Activated T-cell treated with anti-CD3 and anti-CD28 coated beads, Interleukin-2, amount 50 U/mL, for 1 hour (primary cell): ENCODE measurements at places on chromosomes 12 and 14.
A peak's percentile ranks its signal among the peaks of the same experiment; 100 is the strongest.

- peak; percentile 66 for DNase-seq
Observed at GRCh38 chr12:55927588-55928502, at the start of gene PYM1. Gene PYM1 (minus strand): TSS chr12:55927894. CDS start chr12:55927761, 133 bp downstream.

DNA sequence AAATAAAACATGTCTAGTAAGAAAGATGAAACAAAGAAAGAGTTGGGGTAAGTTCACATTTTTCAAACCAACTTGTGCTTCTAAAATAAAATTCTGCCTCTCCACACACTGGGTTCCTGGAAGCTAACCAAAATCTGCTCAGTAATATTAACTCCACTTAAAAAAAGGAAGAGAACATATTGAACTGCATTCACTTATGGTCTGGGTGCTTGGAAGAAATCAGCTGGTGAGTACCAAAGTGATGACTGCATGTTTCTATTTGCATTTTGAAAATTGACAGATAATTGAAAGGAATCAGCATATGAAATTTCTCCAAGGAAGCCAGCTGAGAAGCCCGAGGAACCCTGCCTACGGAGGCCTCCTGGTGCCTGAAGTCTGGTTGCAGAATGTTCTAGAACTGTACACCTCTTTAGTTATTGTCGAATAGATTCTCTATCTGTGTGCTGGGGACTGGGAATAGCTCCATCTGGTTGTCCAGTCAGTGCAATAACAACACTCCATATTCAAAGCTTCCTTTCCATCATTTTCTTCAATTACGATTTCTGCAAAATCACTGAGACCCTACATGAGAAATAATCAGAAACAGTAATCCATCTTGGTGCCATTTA lies 836.1 kb downstream of the VRK1 start:
- DNase-seq = no peak

DNA sequence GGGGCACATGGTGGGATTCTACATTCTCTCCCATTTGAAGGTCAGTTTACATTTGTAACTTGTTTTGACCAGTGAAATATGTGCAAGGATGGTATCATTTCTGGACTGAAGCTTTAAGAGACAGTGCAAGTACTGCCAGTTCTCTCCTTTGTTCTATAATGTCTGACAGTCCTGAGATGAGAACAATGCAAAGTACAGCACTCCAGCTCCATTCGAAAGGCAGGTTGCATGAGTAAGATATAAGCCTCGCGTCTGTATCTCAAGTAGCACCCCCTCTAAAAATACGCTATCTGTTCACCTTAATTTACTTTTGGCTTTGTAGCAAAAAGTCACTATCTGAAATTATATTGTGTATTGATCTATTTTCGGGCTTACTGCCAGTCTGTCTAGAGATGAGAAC lies 1122.2 kb upstream of the TMEM132C start:
- DNase-seq = no peak

GRCh38 chr12:42908712-42909111 lies 319.2 kb upstream of the PRICKLE1 start:
- no peak for DNase-seq

GRCh38 chr14:102235275-102235897 lies 69.6 kb downstream of the MOK start:
- DNase-seq = peak; percentile 73

- DNase-seq = no peak
Observed at GRCh38 chr12:98053202-98053601, 462.2 kb upstream of the TMPO start.

- DNase-seq = no peak
Observed at GRCh38 chr12:13253966-13254760, 57.6 kb downstream of the EMP1 start.

- DNase-seq = peak; percentile 26
Observed at GRCh38 chr14:68248481-68249255, 429.1 kb downstream of the RAD51B start.

- DNase-seq = no peak
Observed at GRCh38 chr14:102315121-102315520, 4.4 kb upstream of the ZNF839 start.

DNA sequence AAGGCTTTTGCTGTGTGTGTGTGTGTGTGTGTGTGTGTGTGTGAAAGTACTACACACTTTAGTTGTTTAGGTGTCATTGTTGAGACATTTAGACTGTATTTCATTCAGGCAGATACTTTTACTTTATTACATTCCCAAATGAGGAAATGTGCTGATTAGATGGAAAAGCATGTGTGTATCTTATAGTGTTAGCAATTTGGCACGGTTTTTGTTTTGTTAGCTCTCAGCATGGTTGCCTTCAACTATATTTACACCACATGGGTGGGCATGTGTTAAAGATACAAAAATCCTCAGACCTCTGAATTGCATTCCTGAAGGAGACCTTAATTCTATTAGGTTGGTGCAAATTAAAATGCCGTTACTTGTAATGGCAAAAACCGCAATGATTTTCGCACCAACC lies 879.5 kb downstream of the DIO2 start:
- no peak for DNase-seq

DNA sequence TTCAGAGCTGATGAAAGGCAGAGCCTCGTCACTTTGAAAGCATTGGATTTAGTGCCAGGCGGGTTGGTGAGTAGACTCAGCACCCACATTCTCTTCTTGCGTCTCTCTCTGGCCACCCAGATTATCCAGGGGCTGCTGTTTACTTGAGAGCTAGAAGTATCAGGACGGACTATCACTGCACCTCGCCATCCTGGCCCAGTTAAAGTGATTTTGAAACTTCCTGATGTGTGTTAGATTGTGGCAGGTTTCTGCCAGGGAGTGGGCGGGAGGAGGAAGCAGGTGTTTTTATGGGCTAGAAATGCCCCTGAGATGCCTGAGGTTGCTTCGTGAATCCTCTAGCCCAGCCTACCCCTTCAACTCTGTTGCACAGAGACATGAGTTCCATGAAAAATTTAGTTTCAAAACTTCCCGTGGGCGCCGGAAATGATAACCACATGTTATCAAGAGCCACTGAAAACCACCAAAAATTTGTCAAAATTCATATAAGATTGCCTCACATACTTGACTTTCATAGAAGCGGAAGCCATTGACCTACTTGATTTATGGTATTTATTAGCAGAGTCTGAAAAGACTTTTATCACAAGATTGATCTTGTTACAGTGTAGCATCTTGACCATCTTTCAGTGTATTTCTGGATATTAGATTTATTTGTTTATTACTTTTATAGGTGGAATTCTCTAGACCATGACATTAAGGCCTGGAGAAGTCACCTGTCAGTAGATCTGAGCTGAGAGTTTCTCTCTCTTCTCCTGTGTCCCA lies 466.0 kb downstream of the RAD51B start:
- peak; percentile 47 for DNase-seq

- DNase-seq = no peak
Observed at GRCh38 chr12:117580718-117581062, 219.3 kb upstream of the NOS1 start.

DNA sequence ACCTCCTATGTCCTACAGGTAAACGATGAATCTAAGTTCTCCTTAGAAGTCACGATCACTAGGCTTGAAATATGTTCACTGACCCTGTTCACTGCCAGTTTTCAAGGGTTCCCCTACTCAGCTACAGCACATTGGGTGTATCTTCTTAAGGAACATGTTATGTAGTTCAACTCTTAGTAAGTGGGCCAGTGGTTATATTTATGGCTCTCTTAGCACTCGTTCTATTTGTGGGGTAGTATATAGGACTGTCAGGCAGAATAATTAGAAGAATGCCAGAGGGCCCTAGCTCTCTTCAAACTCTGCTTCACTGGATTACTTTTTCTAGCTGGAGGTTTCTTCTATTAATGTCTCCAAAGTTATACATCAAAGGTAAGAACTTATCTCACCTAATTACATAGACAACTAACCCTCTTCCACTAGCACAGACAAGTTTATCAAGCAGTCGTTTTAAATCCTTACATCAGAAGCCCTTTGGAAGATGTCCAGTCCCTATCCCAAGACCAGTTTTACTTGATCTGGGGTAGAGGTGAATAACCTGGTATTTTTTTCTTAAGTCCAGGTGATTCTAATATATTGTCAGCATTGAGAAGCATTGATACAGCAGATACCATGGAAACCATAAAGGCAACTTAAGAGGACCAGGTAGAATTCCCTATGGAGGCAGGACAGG lies 39.6 kb downstream of the ZFYVE26 start:
- no peak for DNase-seq

DNA sequence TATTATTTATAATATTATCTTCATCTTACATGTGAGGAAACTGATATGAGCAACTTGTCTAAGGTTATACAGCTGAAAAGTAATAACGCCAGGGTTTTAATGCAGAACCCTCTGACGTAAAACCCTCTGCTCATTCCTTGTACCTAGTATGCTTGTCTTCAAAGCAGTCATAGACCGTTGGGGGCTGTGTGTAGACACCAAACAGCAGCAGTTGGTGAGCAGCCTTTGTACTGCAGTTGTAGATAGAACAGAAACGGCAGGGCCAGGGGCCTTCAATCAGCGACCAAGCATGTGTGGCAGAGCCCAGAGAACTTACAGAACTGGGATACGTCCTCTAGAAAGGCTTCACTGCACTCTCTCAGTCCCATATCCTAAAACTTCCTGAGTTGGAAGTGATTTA lies 28.1 kb downstream of the EVL start:
- DNase-seq = peak; percentile 25

DNA sequence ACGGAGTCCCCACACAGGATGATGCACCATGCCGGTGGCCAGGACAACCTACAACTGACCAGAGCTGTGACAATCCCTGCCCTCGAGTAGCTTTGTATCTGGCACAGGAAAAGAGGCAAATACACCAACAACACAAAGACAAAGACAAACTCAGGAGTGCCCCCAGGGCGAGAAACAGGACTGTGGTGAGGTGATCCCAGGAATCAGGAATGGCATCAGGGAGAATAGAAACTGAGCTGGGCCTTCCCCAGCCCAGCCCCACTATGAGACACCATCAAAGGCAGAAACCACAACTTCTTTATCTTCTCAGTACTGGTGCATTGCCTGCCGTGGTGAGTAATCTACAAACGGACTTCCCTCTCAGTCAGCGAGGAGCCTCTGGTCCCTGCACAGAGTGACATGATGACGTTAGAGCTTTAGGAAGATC lies 157.7 kb downstream of the TTC7B start:
- no peak for DNase-seq

- DNase-seq = no peak
Observed at GRCh38 chr12:44497044-44497443, 379.1 kb downstream of the NELL2 start.

GRCh38 chr14:96792003-96792402 lies 5.2 kb upstream of the VRK1 start:
- no peak for DNase-seq

DNA sequence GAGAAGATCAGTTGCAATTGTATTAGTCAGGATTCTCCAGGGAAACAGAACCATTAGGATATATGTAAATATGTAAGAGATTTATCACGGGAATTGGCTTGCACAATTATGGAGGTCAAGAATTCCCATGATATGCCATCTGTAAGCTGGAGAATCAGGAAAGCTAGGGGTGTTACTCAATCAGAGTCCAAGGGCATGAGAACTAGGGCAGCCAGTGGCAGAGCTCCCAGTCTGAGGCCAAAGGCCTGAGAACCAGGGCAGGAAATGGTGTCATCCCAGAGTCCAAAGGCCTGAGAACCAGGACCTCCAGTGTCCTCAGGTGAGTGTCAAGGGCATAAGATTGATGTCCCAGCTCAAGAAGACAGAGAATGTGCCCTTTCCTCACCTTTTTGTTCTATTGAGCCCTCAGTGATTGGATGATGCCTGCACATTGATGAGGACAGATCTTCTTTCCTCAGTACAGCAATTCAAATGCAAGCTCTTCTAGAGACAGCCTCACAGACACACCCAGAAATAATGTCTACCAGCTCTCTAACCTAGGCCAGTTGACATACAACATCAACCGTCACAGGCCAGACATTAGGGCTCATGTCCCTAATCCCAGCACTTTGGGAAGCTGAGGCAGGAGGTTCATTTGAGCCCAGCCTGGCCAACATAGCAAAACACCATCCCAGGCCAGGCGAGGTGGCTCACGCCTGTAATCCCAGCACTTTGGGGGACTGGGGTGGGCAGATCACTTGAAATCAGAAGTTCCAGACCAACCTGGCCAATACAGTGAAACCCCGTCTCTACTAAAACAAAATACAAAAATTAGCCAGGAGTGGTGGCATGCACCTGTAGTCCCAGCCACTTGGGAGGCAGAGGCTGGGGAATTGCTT lies 34.9 kb upstream of the ZNF740 start:
- no peak for DNase-seq

GRCh38 chr12:106138633-106139421 lies at the start of gene NUAK1:
Gene NUAK1 (minus strand): TSS chr12:106138954. CDS start chr12:106138653, 301 bp downstream.
- peak; percentile 28 for DNase-seq
